Spleen (tissue), 13 donors: ENCODE measurements at places on chromosomes 11 and 22.

DNA sequence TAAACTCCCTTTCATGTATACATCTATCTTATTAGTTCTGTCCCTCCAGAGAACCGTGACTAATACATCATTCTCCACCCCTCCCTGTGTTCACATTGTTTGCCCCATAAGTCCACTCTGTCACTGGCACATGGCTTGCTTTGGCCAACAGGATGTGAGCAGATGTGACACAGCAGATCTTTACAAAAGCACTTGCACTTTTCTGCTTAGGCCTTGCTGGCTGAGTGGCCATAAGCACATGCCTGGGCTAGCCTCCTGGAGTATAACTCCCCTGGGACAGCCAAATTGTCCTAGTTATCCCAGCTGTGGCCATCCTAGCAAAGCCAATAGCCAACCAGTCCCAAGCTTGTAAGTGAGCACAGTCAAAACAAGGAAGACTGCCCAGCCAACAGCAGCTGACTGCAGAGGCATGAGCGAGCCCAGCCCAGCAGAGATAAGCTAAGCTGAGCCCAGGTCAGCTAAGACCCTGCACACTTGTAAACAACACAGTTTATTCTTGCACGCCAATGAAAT, 9.7 kb upstream of the RCN1 start:
- no peak overlapping the region for H3K4me3 ChIP-seq
- H3K27ac ChIP-seq, result no peak overlapping the region
- no peak for DNase-seq
- H3K4me1 ChIP-seq, result no peaks in the 10 kb centered on the region
- no peaks in the 10 kb centered on the region for H3K36me3 ChIP-seq

DNA sequence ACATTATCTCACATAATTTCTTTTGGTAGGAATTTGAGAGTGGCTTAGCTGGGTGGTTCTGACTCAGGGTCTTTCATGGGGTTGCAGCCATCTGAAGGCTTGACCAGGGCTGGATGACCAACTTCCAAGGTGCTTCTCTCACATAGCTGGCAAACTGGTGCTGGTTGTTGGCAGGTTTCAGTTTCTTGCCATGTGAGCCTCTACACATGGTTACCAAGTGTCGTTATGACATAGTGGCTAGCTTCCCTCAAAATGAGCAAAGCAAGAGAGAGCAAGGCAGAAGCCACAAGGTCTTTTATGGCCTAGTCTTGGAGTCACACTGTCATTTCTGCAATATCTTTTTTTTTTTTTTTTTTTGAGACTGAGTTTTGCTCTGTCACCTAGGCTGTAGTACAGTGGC, 4.2 kb upstream of the TFIP11 start:
- H3K27me3 ChIP-seq, result no peaks in the 10 kb centered on the region
- no peak overlapping the region for H3K27ac ChIP-seq
- no peak for DNase-seq
- no peak overlapping the region for H3K4me3 ChIP-seq
- peaks cover 23% of the 10 kb centered on the region for H3K4me1 ChIP-seq
- H3K36me3 ChIP-seq, result no peaks in the 10 kb centered on the region

- no peak overlapping the region for H3K4me3 ChIP-seq
- no peak for DNase-seq
- H3K36me3 ChIP-seq, result no peaks in the 10 kb centered on the region
- H3K27ac ChIP-seq, result no peak overlapping the region
Observed at GRCh38 chr11:68254421-68254820, 17.4 kb downstream of the C11orf24 start.

DNA sequence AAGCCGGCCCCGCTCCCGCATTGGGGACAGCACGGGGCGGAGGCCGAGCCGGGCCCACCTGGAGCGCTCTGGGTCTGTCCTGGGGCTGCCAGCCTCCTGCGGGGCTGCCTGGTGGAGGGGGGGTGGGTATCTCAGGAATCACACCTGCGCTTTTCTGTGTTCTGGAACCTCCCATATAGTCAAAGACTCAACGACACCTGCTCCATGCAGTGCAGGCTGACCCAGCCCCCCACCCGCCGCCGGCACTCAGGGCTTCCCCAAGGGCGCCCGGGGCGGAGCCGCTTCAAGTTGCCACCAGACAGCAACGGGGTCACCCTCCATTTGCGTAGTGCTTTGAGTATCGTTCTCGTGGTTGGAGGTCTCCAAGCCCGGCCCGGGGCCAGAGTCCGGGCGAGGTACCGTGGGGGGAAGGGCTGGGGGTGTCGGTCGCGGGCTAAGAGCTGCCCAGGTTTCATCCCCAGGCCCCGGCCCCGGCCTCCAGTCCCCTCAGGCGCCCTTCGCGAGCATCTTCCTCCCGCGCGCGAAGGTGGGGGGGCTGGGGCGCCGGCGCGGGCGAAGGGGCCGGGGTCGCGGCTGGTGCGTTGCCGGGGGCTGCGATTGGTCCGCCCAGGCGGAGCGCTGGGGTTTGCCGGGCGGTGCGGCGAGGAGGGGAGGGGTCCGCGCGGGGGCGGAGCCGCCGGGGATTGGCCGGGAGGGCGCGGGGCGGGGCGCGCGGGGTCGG, 6.6 kb downstream of the TSPAN4 start:
- no peak for DNase-seq
- H3K27ac ChIP-seq, result no peak overlapping the region
- H3K27me3 ChIP-seq, result peaks cover 34% of the 10 kb centered on the region
- H3K4me3 ChIP-seq, result peak overlapping the region; percentile 77

DNA sequence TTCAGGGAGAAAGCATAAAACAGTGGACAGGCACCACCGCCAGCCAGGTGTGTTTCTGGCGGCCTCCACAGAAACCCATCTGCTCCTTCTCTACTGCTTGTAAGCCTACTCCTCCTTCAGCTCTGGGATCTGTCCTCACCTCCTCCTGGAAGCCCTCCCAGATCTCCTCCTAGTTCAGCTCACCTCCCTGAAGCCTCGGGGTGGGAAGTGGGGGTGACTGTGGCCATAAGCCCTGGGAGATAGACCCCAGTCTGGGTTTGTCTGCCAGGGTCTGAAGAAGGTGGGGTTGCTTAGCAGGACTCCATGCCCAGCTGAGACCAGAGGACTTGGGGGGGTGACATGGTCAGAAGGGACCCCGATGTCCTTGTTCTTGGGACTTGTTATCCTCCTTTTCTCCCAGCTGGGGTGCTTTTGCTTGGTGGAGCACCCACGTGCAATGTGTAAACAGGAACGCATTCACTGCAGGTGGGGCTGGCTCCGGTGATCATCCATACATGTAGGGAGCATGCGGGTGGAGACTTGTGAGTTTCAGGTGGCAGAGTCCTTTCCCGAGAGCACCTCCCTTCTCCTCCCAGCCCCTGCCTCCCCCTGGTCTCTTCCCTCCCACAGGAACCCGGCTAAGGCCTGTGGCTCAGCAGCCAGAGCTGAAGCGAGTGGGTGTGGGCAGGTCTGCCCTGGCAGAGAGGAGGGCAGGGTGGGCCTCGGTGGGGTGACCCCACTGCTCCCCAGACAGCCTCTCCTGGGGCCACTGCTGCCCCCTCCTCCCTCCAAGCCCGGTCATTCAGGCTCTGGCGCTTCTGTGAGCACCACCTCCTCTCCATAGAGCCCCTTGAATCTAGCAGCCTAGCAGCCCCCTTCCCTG, 25.9 kb downstream of the MRGPRG start:
- H3K4me3 ChIP-seq, result no peak overlapping the region
- DNase-seq, result peak; percentile 65
- no peaks in the 10 kb centered on the region for H3K36me3 ChIP-seq
- no peaks in the 10 kb centered on the region for H3K4me1 ChIP-seq

DNA sequence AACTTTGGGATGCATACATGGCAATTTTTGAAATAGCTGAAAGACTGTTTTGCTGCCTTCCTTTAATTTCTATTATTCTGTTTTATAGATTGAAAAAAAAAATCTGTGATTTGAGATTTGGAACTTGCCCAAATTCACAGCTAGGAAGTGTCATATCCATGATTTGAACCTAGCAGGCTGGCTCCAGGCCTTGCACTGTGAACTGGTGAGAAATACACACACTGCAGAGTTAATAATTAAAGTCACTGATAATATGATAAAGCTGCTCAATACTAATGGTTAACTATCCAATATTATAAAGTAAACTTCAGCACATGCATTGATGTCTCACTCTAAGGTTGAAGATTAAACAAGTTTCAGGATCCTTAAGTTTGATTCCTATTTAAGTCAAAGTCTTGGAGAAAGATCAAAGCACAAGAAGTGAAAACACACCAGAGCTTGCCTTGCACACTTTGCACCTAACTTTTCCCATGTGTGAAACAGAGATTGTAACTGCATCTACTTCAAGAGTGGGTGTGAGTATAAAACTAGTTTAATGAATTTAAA, 150.6 kb upstream of the CCDC179 start:
- no peak overlapping the region for H3K27ac ChIP-seq
- H3K4me3 ChIP-seq, result no peak overlapping the region
- no peaks in the 10 kb centered on the region for H3K27me3 ChIP-seq
- DNase-seq, result no peak
- H3K4me1 ChIP-seq, result no peaks in the 10 kb centered on the region
- H3K36me3 ChIP-seq, result no peaks in the 10 kb centered on the region

DNA sequence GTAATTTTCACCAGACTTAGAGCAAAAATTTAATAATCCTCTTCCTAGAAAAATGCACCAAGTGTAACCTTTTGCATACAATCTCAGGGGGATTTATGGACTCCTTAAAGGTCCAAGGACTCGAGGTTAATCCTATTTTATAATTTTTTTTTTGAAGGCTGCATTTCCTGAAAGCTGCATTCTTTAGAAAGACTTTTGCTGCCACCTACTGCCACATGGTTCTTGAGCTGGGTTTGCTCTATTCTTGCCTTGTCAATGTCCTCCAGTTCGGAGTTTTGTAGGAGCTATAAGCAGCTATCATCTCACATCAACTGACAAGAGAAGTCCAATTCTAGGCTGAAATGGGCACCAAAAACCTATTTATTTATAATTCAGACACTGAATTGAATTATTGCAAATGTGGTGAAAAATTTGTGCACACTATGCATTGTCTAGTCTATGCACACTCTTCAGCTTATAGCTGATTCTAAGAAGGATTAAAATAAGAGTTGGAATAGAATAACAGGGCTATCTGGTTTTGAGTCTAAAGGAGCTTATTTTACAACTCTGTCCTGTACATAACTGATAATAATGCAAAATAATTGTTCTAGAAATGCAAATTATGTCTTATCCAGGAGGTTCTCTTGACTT, 31.3 kb downstream of the TRAF6 start:
- H3K4me3 ChIP-seq, result no peak overlapping the region
- H3K4me1 ChIP-seq, result peaks cover 11% of the 10 kb centered on the region
- H3K27ac ChIP-seq, result no peak overlapping the region
- no peaks in the 10 kb centered on the region for H3K36me3 ChIP-seq
- no peaks in the 10 kb centered on the region for H3K27me3 ChIP-seq
